Ureter (tissue), 1 donor: ENCODE measurements at places on chromosomes 4 and X. TPM values are rescaled to one million over a fixed set of nuclear protein-coding genes. Genes with fewer than 3 reads are reported as not detected.

The DUX4 gene
- total RNA-seq, result 0.29 TPM

The DSPP gene
- total RNA-seq, result not detected

The CENPVL1 gene
- total RNA-seq, result not detected

The PRDM5 gene
- total RNA-seq, result 26.3 TPM

- DNase-seq, result no peak
These were observed 26.4 kb downstream of the MTMR1 start for GRCh38 chrX:150719621-150720020.

GRCh38 chr4:108834835-108835384 lies 72.1 kb upstream of the ETNPPL start:
- no peak for DNase-seq

- DNase-seq, result no peak
These were observed 121.3 kb downstream of the SNCA start for GRCh38 chr4:89715631-89716030.

- no peak for DNase-seq
These were observed 149.3 kb downstream of the SOWAHB start for GRCh38 chr4:76748649-76749048.

- DNase-seq, result no peak
These were observed 82.2 kb downstream of the MAML3 start for GRCh38 chr4:140071806-140072205.

DNA sequence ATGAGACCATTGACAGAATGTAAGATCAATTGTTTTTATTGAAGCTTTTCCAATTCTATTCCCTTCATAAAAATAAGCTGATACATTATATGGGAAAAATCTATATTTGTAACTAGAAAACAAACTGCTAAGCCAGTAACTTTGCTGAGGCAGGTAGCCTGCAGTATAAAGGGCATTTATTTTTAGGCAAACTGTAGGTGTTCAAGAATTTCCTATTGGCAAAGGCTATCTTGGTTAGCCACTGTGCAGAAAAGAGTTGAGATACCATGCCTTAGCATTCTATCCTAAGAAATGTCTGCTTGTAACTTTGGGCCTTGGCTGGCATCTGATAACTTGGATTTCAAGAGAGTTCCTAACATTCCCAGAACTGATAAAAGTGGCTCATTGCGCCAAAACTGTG lies 18.5 kb upstream of the PRRG1 start:
- no peak for DNase-seq

DNA sequence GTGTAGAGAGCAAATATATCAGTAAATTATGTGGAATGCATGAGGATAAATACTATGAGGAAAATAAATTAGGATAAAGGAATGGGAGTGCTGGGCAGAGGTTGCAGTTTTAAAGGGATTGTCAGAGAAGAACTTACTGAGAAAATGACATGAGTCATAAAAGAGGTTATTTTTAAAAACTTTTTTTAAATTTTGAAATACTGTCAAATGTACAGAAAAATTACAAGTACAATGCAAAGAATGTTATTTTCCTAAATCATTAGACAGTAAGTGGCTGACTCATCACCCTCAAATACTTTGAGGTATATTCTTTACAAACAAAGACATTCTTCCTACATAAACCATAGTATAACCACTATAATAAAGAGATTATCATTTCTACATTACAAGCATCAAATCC lies 29.8 kb upstream of the H2AZ1 start:
- no peak for DNase-seq

DNA sequence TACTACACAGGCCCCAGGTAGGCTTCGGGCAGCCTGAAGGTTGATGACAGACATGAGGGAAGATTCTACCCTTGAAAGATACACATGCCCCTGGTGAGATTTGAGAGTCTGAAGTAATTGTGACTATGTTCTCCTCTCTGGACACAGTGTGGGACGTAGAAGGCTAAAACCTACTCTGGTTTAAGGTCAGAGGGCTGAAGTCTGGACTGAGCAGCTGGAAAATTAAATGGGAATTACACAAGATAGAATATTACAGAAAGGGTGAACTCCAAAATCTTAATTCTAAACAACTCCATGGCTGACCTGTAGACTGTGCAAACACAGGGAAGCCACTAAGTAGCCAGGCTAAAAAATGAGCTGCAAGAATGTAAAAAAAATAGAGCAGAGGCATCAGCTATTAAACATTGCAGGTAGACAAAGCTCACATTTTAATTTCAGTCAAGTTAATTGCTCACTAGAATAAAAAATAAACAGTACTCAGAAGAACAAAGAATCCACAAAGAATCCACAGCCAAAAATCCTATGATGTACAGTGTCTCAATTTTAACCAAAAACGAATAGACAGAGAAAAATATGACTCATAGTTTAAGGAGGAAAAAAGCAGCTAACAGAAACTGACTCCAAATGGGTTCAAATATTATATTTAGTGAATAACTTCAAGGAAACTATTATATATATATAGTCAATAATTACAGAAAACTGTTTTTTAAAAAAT lies 170.4 kb downstream of the PCDH18 start:
- DNase-seq, result no peak

- no peak for DNase-seq
These were observed 38.2 kb downstream of the ETDC start for GRCh38 chrX:135347381-135348016.
